ENCODE measurements at places on chromosomes 7 and 10. TPM values are rescaled to one million over a fixed set of nuclear protein-coding genes. Genes with fewer than 3 reads are reported as not detected.

Gene HTR7
- 0.61 TPM for total RNA-seq

Gene RBP4
- 10.1 TPM for total RNA-seq

- DNase-seq = no peak
Measured at GRCh38 chr7:131249483-131249882, 78.2 kb upstream of the MKLN1 start.

- no peak for DNase-seq
Measured at GRCh38 chr7:127890726-127891125, 140.5 kb downstream of the LRRC4 start.

DNA sequence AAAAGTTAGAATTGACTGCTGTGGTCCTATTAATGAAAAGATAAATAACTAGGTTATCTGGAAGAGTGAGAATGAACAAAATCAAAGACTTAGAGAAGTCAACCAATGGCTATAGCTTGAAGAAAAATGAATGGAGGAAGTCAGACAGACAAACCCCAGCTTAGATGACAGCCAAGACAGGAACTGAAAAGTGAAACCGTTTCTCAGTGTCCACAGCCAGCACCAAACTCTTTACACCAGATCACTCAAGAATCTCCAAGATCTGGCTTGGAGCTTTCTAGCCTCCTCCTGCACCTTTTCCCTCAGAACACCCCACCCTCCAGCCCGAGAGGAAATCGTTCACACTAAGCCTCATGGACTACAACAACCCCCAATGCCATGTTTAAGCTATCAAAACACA lies 167.0 kb downstream of the SFMBT2 start:
- no peak for DNase-seq

Data from left colon (tissue), 2 donors.